Cortex of kidney (tissue), 1 donor: ENCODE measurements at places on chromosomes 11 and 22.

- DNase-seq, result no peak
Observed at GRCh38 chr11:35139722-35140282, 831 bp downstream of the CD44 start.

GRCh38 chr22:28791841-28792490 is 8.4 kb downstream of the XBP1 start:
- no peak for DNase-seq

DNA sequence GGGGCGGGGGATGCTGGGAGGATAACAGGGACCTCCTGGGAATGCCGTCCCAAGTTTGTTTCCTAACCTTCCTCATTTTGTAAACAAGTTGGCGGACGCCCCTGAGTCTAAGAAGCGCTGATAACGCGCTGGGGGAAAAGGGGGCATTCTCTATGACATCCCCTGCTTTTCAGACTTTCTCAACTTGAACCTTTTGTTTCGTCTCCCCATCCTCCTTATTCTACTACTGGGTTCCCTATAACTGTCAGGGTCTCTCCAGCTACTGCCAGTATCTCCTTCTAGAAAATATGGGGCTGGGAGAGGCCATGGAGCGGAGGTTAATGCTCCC is 654 bp downstream of the TMEM86A start:
- no peak for DNase-seq

DNA sequence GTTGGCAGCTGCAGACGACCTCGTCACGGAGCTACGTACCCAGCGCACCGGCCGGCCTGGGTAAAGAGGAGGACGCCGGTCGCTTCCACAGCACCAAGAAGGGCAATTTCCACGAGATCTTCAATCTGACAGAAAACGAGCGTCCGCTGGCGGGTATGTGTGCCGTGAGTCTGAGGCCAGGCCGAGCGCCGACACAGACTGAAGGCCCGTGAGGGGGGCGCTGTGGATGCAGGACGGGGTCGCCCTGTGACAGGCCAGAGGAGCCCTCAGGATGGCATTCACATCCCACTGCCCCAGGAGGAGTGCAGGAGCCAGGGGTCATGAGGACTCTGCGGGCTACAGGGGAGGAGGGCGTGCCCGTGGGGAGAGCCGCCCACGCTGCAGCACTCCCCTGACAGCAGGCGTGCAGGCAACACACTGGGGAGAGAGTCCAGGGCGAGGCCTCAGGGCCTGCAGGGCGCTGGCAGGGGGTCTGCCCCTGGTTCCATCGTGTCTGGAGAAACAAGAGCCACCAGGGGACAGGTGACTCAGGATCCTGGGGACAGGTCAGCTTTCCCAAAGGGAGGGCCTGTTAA is 53.6 kb downstream of the GRAMD4 start:
- DNase-seq, result no peak

GRCh38 chr11:15180212-15180792 is 65.6 kb downstream of the INSC start:
- DNase-seq, result no peak
